Breast epithelium (tissue), 4 donors: ENCODE measurements at places on chromosomes 4 and X. TPM values are rescaled to one million over a fixed set of nuclear protein-coding genes. Genes with fewer than 3 reads are reported as not detected.

Gene FAM241A
- total RNA-seq = 11.5 TPM

Gene MAGEA8
- not detected for total RNA-seq

Gene EXOC1L
- total RNA-seq = not detected

Gene FRMD7
- total RNA-seq = not detected

GRCh38 chrX:107686792-107687191, 58.5 kb downstream of the PRPS1 start:
- DNase-seq = no peak

DNA sequence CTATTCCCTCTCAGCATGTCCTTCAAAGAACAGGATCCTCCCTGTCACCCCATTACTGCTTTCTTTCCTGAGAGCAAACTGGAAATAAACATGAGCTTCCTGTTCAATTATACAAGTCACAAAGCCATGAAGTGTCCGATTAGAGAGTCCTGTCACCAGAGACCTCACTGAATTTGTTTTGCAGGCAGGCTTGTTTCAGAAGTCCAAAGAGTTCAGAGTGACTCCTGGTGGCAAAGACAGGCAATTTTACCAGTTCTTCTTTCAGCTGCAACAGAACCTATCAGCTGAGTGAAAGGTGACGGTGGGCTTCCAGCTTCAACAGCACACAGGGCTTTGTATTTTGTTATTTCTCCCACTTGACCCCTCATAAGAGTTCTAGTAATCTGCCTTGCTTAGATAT, 6.4 kb downstream of the ELK1 start:
- no peak for DNase-seq

GRCh38 chr4:189940178-189941004, at the start of gene FRG1:
FRG1 (plus strand) TSS chr4:189940872; CDS start chr4:189941010, 138 bp downstream.
- peak; percentile 90 for DNase-seq

GRCh38 chr4:73609706-73610105, 10.5 kb downstream of the RASSF6 start:
- no peak for DNase-seq

DNA sequence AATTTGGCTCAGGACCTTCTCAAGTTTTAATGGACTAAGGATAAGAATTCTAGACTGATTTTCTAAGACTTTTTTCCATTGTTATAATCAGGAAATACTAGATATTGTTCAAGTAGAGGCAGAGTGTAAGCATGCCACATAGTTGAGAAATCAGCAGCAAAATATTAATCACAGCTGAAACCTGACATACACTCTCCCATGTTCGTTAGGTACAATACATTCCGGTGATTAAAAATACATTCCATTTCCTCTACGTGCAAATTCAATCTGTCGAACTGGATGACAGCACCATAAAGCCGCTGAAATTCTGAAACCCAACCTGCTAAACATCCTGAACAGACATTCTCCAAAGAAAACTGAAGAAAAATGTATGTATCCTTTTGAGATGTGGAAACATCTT, 587.6 kb upstream of the DIPK2B start:
- no peak for DNase-seq

Gene CD38
- 47.2 TPM for total RNA-seq

Gene LCORL
- 29.6 TPM for total RNA-seq

DNA sequence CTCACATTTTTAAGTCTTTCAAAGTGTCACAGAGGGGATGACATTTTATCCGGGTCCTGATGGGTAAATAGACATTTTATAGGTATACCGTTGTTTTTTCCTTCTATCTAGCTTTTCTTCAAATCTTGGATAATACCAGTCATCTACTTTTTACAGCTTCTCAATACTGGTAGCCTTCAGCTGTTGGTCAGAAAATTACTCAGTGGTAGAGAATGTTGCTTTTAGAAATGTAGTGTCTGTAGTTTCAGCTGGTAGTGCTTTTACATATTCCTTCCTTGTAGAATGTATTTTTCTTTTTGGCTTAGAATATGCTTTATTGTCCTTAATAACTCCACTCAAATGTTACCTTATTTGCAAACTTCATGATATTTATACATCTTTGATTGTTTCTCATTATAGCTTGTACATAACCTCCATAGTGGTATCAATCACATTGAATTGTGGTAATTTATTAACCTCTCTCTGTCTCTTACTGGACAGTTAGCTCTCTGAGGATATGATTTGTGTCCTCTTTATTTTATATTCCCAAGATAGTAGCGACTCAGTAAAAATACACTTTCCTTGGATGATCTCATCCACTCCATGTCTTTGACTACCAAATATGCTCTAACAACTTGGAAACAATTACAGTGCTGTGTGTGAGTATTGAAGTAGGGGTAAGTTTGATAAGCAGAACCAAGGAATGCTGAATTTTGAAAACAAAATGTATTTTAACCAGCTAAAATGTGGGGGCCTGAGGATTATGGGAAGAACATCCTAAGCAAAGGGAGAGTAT, 53.8 kb downstream of the RAP1GDS1 start:
- DNase-seq = no peak

DNA sequence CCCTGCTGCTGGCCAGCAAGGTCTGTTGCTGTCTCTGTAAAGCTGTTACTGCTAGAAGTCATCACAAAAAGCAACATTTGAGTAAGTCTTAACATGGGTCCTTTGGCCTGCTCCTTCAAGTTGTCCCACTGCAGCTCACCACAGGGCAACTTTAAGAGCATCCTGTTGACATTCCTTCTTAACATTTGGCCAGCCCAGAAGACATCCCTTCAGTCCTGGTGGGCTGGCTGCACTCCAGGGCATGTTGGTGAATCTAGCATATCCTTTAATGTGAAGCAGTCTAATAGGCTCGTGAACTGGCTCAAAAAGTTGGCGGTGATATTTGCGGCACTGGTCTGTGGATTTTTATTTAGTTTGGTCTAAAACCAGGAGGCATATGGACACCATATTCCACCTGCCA, 92.2 kb upstream of the MAML3 start:
- DNase-seq = no peak

- DNase-seq = no peak
These were observed 105.0 kb upstream of the AFAP1 start for GRCh38 chr4:8044699-8045098.

DNA sequence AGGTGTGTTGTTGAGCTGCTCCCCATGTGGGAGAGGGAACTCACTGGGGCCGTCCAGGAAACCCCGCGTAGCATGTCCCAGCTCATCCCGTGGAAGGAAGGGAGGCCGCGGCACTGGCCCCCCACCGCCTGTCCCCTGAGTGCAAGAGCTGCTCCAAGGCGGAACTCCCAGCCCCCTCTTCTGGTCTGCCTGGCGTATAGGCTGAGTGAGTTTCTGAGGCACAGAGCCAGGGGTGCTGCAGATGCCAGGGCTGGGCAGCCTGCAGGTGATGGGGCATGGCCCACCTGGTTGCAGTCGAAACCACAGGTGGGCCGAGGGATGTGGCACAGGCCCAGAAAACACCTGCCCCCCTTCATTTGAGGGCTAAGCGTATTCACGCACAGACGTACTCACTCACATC, 49.6 kb downstream of the ABLIM2 start:
- no peak for DNase-seq

DNA sequence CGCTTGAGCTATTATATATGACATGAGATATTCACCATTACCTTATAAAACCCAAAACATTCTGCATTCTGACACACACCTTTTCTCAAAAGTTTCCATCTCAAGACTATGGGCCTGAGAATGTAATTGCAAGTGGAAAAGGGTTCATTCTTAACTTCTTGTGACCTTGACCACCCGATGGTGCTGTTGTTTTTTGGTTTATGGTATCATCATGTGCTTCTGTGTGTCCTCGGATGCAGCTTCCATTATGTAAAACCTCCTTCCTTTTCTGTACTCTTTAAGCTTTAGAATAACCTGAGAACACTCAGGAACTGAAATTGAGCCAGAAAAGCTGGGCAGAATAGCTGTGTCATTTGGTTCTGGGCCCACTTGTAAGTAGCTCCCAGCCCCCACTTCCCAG, 16.2 kb upstream of the PUDP start:
- no peak for DNase-seq

DNA sequence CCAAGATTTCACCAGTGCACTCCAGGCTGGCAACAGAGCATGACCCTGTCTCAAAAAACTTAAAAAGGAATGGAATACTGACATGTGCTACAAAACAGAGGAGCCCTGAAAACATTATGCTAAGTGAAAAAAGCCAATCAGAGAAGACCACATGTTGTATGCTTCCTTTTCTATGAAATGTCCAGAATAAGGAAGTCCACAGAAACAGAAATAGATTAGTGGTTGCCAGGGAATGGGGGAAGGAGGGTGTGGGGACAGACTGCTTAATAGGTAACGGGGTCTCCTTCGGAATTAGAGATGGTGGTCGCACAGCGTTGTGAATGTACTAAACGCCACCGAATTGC, 30.1 kb upstream of the KIAA0232 start:
- DNase-seq = no peak

- DNase-seq = no peak
These were observed 163.1 kb downstream of the SMARCA1 start for GRCh38 chrX:129360175-129360574.

Gene KLHL4
- 2.1 TPM for total RNA-seq

DNA sequence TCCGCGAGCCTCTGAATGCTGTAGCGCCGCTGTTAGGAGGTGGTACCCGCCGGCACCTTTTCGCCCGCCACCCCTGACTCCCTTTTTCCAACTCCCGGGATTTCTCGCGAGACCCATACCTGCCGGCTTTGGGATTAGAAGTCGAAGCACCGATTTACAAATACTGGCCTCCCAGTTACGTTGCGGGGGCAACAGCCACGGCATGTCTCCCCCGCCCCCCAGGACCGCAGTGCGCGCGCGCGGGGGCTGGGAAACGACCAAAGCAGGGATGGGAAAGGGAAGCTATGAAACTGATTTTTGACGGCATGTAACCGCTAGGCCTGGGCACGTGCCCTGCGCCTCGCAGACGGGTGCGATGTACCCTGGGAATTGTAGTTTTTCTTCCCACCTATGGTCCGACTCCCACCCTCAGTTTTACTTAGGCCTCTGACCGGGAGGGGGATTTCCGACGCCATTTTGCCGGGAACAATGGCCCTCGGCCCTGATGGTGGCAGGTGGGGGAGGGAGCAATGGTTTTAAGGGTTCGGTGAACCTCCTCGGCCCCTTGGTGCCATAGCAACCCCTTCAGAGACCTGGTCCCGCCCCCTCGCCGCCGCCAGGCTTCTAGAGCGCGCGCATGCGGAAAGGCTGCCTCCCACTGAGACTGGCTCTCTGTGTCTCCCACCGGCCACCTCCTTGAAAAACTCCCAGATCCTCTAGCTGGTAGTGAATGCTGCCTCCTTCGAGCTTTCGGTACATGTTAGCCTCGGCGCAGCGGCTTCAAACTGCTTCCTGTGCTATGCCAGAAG, 772 bp upstream of the WNK3 start:
- DNase-seq = peak; percentile 45

- no peak for DNase-seq
These were observed 182.7 kb downstream of the KDR start for GRCh38 chr4:54942721-54943120.
